Hair follicular keratinocyte (primary cell): ENCODE measurements at places on chromosomes 4 and X. TPM values are rescaled to one million over a fixed set of nuclear protein-coding genes. Genes with fewer than 3 reads are reported as not detected.

The CTAG1A gene
- total RNA-seq = not detected in 2 replicates

The SPINK2 gene
- total RNA-seq = not detected in 2 replicates

The NHSL2 gene
- under 0.01 TPM in 2 replicates for total RNA-seq

The TBX22 gene
- total RNA-seq = not detected in 2 replicates

The GRK4 gene
- total RNA-seq = 3.4 and 3.7 TPM in 2 replicates

The MID1 gene
- total RNA-seq = 3.6 and 7.6 TPM in 2 replicates
